ENCODE measurements at places on chromosomes 2 and 18.

GRCh38 chr18:48356909-48357631 lies 52.1 kb downstream of the ZBTB7C start:
- no peak for DNase-seq

- DNase-seq: no peak
Measured at GRCh38 chr2:162908567-162908966, 70.0 kb upstream of the KCNH7 start.

DNA sequence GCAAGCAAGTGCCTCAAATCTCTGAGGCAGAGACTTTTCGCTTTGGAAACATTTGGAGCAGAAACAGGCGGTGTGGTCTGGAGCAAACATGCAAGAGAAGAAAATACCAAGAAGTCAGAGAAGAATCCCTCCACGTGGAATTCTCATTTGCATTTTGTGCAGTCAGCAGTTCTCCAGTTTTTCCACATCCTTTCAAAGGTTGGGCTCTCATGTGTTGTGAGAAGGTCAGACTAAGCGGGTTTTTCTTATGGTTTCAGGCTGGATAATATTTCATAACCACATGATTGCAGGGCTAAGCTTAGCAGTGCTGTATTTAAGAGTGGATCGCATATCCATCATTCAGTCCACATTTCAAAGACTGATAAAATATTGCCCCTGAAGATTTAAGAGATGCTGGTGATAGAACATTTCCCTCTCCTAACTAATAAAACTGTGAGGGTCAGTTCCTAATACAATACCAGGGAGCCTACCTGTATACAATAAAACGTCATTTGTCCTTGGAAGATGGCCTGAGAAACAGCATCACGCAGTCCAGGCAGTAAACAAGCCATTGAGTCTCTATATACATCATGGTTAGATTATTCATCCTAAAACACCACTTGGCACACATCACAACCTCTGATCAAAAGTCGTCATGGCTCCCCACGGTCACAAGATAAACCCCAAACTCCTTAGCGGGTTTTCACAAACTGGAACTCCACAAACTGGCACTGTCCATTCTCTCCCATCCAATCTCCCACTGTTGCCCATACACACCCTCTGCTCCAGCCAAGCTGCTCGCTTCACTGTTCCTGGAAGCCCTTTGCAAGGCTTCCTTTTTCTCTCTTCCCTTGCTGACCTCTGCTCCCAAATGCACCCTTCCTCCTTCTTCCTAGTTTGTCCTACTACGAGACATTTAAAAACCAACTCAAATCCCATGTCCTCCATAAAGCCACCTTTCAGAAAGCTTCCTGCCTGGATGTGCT lies 31.5 kb downstream of the ANKRD44 start:
- no peak for DNase-seq

GRCh38 chr2:183093857-183094657 lies 15.5 kb downstream of the DUSP19 start:
- no peak for DNase-seq

GRCh38 chr18:74869904-74870863 lies 272.5 kb downstream of the ZNF407 start:
- DNase-seq: no peak

GRCh38 chr18:79246309-79247108 lies 149.2 kb upstream of the NFATC1 start:
- DNase-seq: peak; percentile 67

DNA sequence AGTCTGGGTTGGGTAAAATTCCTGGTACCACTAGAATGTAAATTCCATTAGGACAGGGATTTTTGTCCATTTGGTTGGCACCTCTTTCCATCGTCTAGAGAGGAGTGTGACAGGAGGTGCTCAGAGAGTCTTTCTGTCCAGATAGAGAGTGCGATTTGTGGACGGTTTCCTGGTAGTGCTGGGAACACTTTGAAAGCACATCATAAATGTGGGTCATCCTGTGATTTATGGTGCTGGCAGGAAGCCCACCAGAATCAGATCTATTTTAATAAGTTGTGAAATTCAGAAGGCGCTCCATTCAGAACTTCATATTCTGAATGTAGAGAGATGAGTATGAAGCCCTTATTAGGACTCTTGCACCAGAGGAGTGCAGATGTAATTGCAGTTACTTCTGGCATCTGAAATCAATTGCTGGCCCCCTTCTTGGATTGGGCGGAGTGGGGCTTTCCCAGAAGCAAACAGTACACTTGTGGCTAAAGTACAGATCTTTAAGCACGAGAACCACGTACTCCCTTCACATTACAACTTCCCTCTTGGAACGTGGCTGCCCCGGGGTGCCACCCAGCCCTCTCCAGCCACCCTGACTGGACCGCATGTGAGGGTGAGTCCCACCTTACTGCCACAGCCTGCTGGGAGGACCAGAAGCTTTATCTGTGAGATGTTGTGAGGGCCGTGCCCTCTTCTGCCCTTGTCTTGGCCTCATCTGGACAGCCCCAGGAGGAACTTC lies 243.2 kb downstream of the MYO3B start:
- no peak for DNase-seq

DNA sequence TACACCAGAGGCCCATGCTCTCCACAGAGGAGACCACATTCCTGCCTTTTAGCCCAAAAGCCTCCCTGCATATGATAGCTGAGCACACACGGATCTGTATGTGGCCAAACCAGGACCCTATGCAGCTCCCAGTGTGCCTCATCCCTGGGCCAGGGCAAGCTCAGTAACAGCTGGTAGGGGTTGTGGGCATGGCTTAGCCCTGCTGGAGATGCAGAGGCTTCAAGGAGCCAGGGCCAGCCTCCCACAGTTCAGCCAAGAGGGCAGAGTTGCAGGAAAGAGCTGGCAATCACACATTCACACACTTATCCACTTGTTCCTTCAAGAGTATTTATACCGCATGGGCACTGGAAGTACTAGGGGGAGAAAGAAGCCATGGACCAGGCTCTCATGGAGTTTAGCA lies 1.6 kb upstream of the LIMS2 start:
- DNase-seq: no peak

- no peak for DNase-seq
Measured at GRCh38 chr18:12745095-12745795, 42.4 kb downstream of the PSMG2 start.

DNA sequence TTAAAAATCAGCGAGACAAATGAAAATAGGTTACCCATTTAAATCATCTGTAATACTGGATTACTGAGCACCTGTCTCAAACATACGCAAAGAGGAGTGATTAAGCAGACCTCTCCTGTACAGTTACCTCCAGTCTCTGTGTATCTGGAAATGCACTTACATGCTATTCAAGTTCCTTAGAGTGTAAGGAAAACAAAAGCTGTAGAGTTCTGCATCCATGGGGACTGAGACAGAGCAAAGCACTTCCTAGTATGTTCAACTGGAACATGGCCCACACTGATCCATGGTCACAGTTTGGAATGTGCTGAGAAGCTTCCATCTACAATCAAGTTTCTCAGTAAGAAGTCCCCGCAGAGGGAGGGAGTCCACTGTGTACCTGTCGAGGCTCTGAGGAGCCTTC lies 63.9 kb downstream of the PPP4R1 start:
- DNase-seq: no peak

- DNase-seq: no peak
Measured at GRCh38 chr2:241854342-241855244, 4.1 kb downstream of the PDCD1 start.

GRCh38 chr2:213288913-213289700 lies 4.8 kb downstream of the SPAG16 start:
- no peak for DNase-seq

DNA sequence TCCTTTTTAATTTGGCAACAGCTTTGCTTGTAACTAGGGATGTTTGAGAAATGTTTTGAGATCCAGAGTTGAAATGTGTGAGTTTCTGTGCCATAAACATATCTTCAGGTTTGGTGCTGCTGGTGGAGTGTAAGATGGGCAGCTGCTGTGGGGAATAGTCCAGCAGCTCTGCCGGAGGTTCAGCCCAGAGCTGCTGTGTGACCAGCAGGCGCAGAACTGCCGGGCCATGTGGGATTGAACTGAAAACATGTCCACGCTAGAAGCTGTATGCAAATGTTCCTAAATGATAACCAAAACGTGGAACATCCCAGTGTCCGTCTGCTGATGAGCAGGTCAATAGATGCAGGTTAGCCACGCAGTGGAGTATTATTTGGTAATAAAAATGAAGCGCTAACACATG lies 99.6 kb downstream of the DGKD start:
- no peak for DNase-seq

DNA sequence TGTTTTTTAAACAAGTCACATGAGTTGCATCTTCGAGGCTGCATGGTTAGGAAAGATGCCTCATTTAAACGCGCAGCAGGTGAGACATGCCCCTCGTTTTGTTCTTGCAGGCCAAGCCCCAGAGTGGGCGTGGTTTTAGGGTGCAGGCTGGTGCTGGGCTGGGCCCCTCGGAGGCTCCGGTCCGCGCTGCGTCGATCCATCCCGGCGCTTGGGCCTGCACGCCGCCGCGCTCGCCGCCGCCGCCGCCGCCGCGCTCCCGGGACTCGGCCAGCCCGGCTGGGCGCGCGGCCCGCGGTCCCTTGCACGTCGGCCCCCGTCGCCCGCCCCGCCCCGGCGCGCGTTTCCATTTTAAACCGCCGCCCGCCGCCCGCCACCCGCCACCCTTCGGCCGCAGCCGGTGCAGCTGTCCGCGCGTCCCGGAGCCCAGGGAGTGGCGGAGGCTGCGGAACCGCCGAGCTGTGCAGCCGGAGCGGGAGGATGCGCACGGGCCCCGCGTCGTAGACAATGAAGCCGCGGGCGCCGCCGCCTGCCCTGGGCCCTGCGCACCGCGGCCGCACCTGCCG lies 175.5 kb downstream of the AGAP1 start:
- no peak for DNase-seq

GRCh38 chr2:46510598-46511177 lies 31.3 kb downstream of the TMEM247 start:
- no peak for DNase-seq

DNA sequence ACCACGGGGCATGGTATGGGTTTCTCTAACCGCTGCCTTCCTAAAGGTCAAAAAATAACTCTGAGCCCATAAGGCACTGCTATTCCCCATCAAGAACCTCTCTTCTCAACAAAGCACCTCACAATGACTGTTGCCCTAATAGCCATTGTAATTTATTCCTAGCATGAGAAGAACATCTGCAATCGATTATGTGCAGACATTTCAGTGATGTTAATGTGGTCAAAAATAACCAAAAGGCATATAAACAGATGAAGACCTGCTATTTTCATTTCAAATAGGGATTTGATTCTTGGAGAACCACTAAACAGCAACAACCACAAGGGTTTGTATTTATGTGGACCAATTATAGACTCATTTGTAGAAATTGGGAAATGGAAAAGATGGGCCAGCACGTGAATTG lies 356.6 kb downstream of the FBXO15 start:
- no peak for DNase-seq
